Umbilical cord (tissue), 2 donors: ENCODE measurements at places on chromosomes 5 and 9. TPM values are rescaled to one million over a fixed set of nuclear protein-coding genes. Genes with fewer than 3 reads are reported as not detected.

The P4HA2 gene
- 151 TPM for total RNA-seq

The OGN gene
- total RNA-seq = 567 TPM

The TXNDC8 gene
- 5.1 TPM for total RNA-seq

The PITX1 gene
- total RNA-seq = 17.3 TPM

The PCDHA1 gene
- total RNA-seq = 5.3 TPM

The SURF6 gene
- 4.8 TPM for total RNA-seq

The IRGM gene
- 8.2 TPM for total RNA-seq

The KLF4 gene
- total RNA-seq = 59.0 TPM

The TAF11L12 gene
- total RNA-seq = 0.96 TPM
